ENCODE measurements at places on chromosomes 5 and 9.

- DNase-seq: no peak
Observed at GRCh38 chr9:79377339-79377855, 194.4 kb upstream of the TLE4 start.

GRCh38 chr9:117624106-117624505 is 80.1 kb upstream of the TLR4 start:
- DNase-seq: no peak

- no peak for DNase-seq
Observed at GRCh38 chr9:110536822-110537221, 42.7 kb downstream of the SVEP1 start.

DNA sequence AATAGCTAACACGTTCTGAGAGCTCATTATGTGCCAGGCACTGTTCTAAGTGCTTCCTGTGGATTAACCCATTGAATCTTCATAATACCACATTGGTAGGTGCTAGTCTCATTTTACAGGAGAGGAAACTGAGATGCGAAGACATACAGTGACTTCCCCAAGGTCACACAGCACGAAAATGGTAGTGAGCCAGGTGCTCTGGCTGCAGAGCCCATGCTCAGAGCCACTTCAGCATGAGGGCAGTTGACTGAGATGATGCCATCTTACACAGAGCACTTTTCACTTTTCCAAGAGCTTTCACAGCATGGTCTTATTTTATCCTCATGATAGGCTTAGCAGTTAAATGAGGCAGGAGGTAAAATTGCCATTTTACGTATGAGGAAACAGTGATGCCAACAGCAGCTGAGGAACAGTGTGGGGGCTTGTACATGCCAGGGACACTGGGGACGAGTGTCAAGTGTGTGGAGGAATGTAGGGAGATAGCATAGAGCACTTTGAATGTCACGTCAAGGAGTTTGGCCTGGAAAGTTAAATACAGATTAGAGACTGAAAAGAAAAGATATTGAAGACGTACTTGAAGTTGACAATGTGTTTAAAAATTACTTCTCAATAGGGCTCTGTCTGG is 180.0 kb downstream of the KIF4B start:
- no peak for DNase-seq

DNA sequence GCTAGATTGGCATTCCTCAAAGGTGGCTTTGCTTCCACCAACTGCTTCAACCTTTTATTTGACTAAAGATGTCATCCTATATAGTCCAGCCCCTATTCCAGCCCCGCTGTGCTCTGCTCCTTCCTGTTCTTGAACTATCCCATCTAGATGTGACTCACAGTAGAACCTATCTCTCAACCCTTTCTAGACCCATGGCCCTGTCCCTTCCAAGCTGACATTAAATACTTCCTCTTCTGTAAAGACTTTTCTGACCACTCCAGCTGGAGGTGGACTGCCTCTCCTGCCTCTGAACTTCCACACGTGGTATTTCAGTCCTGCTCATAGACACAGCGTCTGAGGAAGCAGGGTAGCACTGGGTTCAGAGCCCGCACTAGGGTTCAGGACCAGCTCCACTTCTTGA is 32.4 kb downstream of the OSTF1 start:
- no peak for DNase-seq

- DNase-seq: no peak
Observed at GRCh38 chr9:99050292-99050911, 54.5 kb upstream of the TGFBR1 start.

GRCh38 chr5:1141834-1142233 is 30.0 kb upstream of the SLC12A7 start:
- no peak for DNase-seq

GRCh38 chr9:71515107-71515506 is 253.2 kb downstream of the CEMIP2 start:
- DNase-seq: no peak

DNA sequence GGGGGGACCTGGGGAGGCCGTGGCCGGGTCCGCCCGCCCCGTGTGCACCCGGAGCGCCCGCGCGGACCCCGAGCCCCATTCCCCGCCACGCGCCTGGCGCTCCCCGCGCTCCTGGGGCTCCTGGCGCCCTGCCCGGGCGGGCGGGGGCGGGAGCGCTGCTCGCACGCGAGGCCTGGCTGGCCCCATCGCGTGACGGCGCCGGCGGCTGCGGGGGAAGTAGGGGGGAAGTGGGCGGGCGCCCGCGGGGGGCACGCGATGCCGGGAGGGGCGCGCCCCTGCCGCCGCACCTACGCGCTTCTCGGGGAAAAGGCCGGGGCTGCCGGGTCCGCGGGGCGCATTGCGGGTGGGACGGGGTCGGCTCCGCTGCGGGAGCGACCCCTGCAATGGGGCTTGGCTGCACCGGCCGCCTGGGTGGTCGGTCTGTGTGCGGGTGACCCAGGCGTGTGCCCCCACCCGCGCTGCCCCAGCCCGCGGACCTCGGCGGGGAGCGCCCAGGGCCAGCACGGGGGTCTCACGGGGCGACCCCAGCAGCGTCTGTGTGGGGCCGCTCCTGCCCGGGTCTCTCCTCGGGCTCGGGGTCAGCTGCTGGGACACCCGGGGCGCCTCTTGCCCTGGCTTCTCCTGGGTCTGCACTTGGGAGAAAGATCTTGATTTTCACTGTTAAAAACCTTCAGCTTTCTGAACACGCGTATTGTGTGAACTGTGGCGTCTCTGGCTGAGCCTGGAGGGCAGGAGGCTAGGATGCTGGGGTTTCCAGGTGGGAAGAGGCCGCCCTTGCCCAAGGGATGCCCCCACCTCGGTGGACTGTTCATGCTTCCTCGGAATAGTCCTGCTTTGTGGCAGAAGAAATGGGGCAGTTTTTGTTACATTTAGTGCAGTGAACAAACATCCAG is 52.4 kb downstream of the AHRR start:
- DNase-seq: peak; percentile 73

GRCh38 chr9:137136261-137136880 is 2.6 kb upstream of the GRIN1 start:
- no peak for DNase-seq

DNA sequence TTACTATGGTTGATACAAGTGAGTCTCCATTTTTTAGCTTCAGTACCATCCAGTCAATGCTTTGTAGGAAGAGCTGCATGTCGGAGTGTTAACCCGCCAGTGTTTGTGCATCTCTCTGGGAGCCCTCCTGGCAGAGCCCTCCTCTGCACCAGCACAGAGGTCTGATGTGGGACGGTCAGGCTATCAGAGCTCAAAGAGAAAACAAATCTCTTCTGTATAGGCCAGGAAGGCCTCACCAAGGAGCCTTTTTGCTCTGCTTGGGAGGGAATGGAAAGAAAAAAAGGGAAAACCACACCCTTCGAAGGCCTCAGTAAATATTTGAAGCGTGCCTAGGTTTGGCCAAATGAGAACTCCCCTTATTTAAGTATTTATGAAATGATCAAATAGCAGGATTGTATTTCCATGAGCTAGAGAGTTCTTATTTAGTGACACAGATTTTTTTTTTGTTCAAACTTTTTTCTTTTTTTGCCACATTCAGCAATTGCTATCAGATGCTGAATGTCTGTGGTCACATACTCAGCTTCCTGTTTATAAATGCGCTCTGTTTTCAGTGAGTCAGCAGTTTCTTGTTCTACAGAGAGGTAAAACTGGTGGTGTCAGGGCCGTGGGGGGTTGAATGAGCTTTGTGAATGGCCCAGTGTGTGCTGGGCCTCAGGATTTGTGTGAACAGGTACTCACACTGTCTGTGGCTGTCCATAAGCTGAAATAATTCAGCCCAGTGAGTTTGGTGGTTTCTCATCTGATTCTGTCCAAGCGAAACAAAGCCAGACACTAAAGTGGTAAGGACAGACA is 226.6 kb downstream of the SNX18 start:
- DNase-seq: no peak

DNA sequence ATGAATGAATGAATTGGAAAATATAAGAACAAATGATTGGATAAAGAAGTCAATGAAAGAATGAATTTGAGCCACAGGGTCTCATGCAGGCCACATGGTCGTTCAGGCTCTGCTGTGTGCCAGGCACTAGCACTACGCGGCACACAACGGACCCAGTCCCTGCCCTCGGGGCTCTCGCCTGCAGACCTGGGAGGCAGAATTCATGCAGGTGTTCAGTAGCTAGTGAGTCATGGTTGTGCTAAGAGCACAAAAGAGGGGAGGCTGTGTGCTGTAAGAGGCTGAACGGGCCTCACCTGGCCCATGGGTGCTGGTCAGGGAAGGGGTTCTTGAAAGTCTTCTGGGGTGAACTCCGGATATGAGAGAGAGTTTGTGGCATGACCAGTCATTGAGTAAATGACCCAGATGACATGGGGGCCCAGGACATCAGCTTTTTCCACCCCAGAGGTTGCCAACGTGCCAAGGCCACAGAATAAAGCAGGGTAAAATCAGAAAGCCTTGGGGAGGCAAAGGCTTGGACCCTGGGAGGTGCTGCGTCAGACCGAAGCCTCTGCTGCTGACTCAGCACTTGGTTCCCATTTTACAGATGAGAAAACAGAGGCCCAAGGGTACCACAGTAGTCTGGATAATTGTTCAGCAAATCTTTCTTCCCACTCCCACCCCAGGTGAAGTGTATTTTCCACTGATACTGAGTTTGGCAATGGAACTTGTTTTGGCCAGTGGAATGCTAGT is 264.3 kb upstream of the MVB12B start:
- DNase-seq: no peak

- DNase-seq: no peak
Observed at GRCh38 chr5:122296871-122297270, 15.2 kb upstream of the SNCAIP start.

All from hindlimb muscle (tissue), 1 donor.